Left forelimb (tissue), 1 donor: ENCODE measurements at places on chromosomes 13 and 19.

DNA sequence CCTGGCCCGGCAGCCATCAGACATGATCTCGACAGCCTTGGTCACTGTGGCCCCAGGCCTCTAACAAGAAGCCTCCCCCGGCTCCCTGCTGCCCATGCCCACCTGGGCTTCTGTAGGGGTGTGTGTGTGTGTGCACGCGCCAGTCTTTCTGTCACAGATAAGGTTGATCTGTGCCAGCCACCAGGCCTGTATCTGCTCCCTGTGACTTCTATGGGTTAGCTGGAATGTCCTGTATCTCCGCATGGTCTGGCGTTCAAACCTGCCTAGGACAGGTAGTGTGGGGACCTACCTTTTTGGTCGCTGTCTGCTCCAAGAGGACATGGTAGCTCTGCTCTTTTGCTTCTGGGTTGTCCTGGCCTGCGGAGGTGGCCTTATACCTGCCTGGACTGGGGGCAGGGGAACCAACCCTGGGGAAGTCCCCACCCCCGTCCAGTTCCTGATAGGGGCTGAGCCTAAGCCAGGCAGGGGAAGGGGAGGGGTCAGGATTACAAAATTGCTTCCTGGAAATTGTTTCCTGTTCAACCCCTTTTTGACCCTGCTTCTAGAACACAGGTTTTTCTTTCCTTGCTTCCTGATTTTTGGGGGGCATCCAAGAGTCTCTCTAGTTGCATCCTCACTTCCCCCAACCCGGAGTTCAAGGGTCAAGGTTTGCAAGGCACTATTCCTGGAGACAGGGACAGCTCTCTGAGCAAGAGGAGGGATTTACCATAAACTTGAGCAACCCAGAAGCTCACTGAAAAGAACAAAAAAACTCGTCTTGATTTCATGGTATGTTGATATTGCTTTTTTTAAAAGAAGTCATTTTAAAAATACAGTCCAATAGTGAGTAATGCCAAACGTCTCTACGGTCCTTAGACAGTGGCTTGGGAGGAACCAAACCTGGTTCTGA lies at the start of gene LRG1:
Gene LRG1, minus strand, starts transcription at position 344 of the 889 bp plus-strand sequence. Its CDS starts 23 bp downstream, at position 321.
- no peak for DNase-seq

DNA sequence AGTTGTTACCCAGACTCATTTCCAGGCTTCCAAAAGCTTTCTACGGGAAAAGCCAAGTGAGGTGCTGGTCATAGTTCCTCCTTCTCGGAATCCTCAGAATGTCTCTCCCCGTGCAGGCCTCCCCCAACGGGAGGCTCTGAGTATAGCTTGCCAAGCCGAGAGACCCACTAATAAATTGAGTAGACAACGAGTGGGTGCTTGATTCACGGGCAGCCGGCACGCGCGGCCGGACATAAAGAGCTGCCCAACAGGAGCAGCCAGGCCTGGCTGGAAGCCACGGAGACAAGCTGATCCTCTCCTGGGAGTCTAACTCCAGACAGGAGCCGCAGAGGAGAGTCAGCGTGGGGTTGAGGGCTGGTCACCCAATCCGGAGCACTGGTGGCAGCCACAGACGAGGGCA lies 43.4 kb upstream of the MEDAG start:
- DNase-seq = peak; percentile 67

- no peak for DNase-seq
These were observed 26.8 kb upstream of the STARD13 start for GRCh38 chr13:33312150-33312860.

- DNase-seq = no peak
These were observed 70.8 kb upstream of the FGF14 start for GRCh38 chr13:102472650-102473049.

- DNase-seq = no peak
These were observed 13.1 kb downstream of the DNM2 start for GRCh38 chr19:10730932-10731331.

DNA sequence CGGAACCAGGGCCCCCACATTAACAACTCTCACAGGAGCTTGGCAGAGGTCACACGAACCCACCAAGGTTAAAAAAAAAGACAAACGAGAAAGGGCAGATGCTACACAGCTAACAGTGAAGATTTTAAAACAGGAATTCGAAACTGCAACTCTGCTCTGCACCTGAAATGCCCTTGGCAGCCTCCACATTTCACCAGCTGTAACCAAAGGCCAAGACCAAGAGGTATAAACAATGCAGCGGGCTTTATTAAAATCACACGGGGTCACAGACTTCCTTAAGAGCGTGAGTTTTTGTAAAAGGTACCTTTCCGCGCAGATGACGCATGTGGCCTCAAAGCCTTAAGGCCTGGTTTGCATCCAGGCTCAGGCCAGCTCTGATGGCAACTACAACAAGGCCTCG lies 88.2 kb downstream of the STK24 start:
- DNase-seq = no peak

- no peak for DNase-seq
These were observed 192.7 kb upstream of the MIR17HG start for GRCh38 chr13:91154558-91155353.

DNA sequence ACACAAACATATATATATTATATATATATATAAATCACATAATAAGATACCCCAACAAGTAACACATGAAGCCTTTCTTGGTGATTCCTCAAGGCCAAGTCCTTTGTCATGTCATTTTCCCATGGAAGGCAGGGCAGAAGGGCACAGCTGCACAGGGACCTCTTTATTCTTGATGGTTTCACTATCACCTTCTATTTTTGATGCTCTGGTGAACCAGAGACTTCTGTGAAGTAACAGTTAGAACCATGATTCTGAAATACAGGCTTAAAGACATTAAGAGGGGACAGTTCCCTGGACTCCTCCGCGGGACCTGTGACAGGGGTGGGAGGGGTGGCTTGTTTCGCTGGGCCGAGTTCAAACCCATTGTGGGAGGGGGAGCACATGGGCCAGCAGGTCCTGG lies 104.0 kb downstream of the DGKH start:
- no peak for DNase-seq

- DNase-seq = no peak
These were observed 1992.9 kb upstream of the PCDH20 start for GRCh38 chr13:63408331-63409189.

DNA sequence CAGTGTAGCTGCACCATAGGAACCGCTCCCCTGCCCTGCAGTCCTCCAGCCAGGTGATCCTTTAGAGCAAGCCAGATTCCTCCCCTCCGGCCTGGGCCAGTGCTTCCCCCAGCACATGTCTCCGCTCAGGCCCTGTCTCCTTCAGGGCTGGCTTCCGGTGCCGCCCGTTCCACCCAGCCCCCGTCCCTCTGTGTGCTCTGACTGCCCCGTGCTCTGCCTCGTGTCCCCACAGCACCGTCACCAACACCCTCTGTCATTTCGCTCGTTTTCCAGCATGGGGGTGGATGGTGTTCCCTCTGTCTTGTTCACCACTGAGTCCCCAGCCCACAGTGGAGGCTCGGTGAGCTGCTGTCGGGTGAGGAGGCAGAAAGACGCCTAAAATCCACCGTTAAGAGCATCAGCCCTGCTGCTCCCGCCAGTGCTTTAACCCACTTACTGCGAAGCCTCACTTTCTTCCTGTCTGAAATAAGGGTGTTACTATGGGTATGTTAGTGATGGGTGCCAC lies 54.5 kb downstream of the TSSK6 start:
- DNase-seq = no peak

- no peak for DNase-seq
These were observed 21.1 kb upstream of the CFAP97D2 start for GRCh38 chr13:114157869-114158495.

DNA sequence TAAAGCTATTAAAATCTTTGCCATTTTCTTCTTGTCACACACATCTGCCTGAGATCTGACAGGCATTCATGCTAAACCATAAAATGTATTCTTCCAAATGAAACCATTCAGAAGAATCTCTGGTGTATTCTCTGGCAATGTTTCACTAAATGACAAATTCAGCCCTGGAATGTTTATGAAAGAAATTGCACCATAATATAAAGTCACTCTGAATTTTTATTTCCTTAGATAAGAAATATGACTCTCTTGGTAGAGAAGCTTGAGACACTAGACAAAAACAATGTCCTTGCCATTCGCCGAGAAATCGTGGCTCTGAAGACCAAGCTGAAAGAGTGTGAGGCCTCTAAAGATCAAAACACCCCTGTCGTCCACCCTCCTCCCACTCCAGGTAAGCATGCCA lies 14.3 kb downstream of the OLFM4 start:
- DNase-seq = no peak

GRCh38 chr13:27857282-27857681 lies 62.5 kb upstream of the PDX1 start:
- DNase-seq = no peak
